ENCODE measurements at places on chromosomes 2 and 18.

GRCh38 chr2:36587556-36587955, 10.4 kb downstream of the FEZ2 start:
- DNase-seq: no peak

- DNase-seq: no peak
Observed at GRCh38 chr18:77061946-77062517, 70.6 kb downstream of the MBP start.

DNA sequence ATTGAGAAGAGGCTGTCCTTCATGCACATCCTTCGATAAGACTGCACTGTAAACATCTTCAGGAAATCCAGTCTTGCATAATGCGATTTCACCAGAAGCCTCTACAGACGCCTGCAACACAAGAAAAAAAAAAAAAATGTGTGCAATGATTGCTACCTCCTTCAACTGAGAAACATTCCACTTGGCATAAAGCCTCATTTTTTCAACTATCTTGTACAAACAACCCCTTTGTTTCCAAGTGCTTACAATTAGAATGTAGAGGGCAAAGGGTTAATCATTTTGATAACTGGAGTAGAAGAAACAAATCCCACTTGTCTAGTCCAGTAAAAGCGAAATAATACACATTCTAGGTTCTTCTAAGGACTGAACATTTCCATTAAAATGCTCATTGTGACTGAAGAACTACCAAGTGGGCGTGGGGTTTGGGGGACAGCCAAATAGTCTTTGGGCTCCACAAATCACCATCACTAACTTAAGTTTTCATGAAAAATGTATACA, 29.2 kb downstream of the CDH2 start:
- no peak for DNase-seq

DNA sequence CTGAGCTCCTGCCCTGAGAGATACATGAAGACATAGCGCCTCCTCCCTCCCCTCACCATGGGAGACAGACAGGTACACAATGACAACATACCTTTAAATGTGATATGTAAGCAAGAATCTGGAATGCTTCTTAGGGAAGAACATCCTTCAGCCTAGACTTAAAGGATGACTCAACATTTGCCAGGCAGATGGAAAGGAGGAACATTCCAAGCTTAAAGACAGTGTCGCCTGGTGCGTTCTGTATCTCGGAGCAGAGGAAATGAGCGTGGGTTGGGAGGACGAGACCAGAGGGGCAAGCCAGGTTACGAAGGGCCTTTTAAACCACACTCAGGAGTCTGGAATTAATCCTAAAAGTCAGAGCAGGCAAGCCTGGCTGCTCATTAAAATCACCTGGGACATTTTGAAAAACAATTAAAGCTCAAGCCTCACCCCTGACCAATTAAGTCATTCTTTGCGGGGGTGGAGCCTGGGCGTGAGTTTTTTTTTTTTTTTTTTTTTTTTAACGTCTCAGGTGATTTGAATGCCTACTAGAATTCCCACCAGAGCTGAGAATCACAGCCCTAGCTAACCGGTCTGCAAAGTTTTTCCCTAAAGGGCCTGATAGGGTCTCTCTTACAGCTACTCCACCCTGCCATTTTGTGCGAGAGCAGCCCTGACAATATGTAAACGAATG, 131.2 kb upstream of the SEC11C start:
- no peak for DNase-seq

- no peak for DNase-seq
Observed at GRCh38 chr18:67864677-67865340, 348.3 kb upstream of the DSEL start.

DNA sequence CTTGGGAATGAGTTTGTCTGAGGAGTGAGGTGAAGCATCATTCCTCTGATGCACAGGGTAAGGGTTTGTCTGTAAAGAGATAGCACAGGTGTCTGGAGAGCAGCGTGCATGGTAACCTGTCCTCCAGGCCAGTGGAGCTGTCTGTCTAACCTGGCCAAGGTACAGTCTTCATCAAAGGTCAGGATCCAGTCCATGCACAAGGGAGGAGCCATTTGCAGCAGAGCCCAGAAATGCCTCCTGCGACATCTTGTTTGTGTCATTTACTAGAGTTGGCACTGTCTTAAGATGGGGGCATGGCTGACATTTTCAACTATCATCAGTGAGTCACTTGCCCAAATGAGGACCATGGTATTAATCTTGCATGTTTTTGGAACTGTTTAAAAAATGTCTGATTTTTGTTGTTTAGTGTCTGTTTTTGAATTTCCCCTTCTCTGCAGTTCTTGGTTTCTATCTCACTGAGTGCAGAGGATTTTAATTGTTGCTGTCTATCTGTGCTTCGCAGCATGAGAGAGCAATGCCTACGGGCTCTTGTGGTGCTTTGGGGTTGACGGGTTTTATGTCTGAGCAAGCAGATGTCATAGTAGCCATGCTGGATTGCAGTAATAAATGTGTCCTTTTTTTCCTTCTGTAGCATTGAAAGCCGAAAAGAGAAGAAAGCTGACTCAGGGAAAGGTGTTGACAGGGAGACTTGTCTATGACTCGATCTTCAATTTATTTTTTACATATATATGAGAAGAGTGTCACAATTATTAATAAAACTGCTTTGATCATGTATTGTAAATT, 91.3 kb downstream of the DPP4 start:
- DNase-seq: no peak

GRCh38 chr18:1048032-1048431, 143.4 kb downstream of the ADCYAP1 start:
- DNase-seq: no peak
